HT1080 (cell line): ENCODE measurements at places on chromosomes 3 and 15. TPM values are rescaled to one million over a fixed set of nuclear protein-coding genes. Genes with fewer than 3 reads are reported as not detected.

Gene ATP10A
- 4.0 and 6.2 TPM in 2 replicates for total RNA-seq

Gene GP9
- total RNA-seq, result not detected in 2 replicates

DNA sequence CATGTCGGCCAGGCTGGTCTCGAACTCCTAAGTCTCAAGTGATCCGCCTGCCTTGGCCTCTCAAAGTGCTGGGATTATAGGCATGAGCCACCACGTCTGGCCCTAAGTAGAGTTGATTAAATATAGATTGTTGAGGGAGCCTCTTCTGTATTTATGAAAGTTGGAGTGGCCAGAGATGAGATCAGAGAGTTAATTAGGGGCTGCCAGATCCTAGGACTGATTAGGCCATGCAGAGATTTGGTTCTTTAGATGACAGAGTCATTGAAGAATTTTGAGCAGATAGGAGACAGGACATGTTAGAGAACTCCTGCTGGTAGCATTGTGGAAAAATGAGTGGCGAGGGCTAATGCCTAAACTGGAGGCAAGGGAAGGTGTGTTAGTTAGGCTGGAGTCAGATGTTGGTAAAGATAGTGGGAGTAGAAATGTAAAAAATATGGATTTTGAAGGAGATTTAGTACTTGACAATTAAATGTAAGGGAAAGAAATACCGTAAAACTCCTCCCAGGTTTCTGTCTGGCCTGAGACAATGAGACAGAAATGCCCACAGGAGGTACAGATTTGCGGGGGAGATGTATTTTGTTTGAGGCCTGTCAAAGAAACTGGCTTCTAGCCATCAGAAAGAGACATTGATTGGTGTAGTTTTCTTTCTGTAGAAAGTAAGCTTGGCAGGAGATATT is 23.4 kb downstream of the SACM1L start:
- DNase-seq, result no peak

DNA sequence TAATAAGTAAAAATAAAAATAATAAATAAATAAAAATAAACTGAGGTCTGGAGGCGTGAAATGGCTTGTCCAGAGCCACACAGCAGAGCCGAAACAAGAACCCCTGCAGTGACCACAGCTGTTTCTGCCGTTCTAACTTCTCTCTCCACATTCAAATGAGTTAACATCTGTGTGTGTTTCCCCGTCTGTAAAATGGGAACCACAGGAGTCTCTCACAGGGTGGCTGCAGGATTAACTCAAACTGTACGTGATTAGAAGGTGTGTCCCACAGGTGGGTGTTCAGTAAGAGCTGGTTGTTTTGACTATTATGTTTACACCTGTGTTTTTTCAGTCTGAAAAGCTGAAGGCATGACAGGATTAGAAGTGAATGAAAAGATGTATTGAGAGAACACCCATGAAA is 27.0 kb upstream of the MUC4 start:
- no peak for DNase-seq

DNA sequence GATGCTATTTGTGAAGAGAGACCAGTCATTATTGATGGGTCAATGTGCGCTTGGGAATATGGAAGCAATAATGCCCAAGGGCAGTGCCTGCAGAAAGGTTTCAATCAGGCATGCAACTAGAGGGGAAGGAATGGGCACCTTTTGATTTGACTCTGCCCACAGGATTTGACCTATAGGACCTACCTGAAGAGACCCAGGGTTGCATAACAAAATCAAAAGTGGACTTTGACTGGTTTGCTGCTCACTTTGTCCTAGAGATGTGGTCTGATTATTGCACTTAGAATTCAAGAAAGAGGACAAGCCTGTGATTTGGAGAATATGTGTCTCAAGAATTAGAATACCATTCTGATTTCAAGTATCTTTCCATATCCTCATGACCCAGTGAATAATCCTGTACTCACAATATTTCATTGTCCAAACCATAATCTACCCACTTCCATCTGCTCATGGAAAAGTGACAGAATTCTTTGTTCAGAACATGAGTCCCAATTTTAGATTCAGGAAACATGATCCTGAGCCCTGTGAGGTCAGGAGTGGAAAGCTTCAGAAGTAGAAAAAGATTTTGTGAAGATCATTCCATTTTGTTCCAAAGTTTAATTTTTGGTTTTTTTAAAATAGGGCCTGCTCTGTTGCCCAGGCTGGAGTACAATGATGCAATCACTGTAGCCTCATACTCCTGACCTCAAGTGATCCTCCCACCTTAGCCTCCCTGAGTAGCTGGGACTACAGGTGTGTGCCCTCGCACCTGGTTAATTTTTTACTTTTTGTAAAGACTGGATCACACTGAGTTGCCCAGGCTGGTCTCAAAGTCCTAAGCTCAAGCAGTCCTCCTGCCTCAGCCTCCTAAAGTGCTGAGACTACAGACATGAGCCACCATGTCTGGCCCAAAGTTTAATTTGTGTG is 151.3 kb upstream of the NR2E3 start:
- no peak for DNase-seq
